ENCODE measurements at places on chromosomes 3 and 15.

DNA sequence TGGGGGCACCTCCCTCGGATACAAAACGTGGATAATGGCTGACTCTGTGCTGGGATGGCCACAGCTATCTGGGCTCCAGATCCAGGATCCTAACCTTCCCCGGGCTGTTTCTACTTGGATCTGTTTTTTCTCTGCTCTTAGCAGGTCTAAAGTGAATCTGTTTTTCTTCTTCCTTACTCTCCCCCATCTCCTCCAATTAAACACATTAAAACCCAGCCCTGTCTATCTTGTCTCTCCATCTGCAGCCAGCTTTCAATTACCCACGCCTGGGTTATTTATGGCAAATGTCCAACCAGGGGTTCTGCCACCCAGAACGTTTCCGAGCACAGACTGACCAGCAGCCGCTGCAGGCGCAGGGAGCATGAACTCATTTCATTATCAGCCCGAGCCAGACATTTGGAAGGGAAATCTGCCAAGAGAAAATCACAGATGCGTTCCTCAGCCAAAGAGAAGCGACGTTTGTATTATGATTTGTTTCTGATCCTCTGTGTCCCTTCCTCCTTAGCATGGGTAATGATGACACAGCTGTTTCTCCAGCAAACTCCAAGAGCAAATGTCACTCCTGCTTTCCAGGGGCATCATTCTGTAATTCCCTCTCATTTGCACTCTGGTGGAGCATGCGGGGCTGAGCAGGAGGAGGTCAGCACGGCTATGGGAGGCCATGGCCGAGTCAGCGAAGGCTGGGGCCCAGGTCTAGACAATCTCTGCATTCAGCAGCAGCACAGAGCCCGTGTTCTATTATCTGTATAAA, 42.0 kb downstream of the UMPS start:
- no peak for DNase-seq

DNA sequence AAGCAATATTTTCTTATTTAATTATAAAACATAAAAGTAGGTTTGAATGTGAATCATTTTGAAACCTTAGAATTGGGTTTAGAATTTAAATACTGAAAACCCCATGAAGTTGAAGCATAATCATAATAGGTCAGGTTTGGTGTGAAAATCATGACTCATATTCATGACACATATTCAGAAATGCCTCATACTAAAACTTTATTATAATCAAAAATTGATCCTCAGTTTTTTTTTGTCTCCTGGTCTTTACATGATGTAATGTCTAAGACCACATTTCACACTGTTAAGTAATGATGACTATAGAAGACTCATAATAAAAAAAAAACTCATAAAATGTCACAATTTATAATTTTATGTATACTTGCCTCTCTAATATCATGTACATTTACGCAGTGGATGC, 190.4 kb downstream of the FOXP1 start:
- DNase-seq = no peak

DNA sequence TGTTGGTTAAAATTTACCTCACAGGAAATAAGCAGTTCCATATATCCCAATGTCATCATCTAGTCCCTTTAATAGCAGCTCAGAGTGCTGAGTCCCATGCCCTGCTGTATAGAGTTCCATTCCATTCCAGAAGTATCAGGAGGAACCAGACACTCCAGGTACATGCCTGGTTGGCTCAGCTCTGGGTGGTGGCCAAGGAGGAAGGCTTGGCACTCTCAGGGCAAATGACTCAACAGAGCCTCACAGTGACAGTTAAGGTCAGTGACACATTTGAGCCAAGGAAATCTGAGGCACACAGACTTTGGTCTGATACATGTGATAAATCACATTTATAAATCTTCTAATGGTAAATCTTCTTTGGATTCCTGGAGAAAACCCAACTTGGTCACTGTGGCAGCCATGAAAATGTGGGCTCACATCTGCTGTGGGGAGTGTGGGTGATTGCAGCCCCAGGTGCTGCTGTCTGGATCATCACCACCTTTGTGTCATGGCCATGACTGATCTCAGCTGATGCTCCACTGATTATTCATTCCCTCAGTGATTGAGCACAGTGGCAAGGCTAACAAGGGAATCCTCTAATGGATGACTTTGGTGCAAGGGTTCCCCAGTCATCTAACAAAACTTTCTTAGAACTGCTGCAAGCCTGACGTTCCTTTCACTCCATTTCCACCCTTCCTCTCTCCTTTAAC, 9.3 kb downstream of the HHLA2 start:
- DNase-seq = no peak

DNA sequence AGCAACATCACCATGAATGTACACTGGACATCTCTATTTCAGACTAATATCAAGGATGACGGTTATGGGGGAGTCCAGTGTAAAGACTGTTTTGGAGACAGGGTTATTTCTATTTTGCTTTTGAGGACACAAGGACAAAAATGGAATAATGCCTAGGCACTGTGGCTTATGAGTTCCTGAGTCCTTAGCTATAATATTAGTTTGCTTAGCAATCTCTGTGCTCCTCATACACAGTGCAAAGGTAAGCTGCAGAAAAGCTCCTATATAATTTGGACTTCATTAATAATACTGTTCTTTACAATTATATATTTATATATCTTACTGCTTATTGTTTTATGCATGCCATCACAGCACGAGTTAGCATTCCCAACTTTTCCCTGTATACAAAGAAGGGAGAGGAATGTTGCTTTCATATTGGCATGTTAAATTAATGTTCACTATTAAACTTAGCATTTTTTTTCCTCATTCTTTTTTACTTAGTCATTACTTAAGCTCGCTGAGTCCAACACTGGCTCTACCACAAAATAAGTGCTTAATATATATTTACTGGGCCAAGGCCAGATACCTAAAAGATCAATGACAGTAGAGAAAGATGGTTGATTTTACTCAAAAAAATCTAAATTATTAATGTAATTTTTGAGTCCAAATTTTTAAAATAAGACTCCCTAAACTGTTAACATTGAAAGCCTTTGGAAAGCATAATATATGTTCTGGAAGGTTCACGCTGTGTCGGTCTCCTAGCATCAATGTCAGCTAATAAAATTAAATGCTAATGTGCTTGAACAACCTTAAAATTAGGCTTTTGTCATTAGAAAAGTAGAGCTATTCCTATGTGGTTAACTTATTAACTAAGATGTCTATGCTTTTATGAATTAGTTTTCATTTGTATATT, 13.8 kb downstream of the THBS1 start:
- no peak for DNase-seq

DNA sequence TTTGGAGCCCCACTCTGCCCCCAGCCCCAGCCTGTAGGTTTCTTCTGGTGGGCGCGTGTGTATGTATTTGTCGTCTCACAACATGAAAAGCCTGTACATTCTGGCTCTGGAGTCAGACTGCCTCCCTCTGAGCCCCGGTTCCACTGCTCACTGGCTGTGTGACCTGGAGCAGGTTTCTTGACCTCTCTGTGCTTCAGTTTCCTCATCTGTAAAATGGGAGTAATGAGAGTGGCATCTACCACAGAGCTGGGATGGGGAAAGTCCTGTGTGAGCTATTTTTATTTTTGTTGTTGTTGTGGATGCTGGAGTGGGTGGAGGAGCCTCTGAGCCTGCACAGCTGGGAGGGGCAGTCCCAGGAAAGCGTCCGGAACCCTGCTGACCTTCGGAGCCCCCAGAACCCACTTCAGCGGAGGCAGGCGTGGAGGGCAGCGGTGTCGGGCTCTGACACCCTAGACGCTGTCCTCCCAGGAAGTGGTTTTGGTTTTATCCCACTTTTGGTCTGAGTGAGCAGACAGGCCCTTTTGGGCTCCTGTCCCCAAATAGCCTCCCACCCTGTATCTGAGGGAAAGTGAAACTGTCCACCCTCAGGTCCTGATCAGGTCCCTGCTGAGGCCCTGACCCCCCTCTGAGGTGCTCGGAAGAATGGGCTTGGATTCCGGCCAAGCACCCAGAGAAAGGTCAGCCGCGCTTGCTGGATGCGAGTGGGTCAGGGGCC, 103.5 kb downstream of the CHSY1 start:
- DNase-seq = no peak

DNA sequence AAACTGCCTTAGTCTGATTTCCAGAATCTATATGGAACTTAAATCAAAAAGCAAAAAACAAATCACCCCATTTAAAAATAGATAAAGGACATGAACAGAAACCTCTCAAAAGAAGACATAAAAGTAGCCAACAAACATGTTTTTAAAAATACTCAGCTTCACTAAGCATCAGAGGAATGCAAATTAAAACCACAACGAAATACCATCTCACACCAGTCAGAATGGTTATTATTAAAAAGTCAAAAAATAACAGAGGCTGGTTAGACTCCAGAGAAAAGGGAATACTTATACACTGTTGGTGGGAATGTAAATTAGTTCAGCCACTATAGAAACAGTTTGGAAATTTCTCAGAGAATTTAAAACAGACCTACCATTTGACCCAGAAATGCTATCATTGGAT, 367.9 kb downstream of the ZIC4 start:
- DNase-seq = no peak

DNA sequence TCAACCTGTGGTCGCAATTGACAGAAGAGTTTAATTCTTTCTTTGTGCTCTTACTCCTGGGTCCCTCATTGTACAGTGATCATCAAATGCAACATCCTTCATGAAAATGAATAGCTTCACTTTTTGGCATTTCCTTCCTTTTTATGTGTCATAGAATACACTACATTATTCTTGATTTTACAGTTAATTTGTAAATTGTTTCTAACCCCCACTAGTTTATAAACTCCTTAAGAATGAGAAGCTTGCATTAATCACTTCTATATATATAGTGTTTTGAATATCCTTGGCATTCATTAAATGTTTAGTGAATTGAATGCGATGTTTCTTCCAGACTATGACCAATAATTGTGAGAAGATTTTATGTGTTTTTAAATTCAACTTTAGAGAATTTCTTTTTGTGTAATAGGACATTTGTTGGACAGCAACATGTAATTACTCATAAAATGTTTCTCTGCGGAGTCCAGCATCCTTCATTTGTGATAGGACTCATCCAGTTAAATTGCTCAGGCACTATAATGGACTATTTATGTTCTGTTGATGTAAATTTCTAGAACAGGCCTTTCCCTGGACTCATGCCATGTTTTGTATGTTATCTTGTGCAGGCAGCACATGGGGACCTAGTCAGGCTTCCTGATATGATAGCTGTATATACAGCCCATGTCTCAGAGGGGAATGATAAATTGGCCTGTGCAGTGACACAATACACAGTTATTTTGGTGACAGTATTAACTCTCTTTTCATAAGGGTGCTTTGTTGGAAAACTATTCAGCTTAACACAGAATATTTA, 51.3 kb downstream of the MBNL1 start:
- no peak for DNase-seq

DNA sequence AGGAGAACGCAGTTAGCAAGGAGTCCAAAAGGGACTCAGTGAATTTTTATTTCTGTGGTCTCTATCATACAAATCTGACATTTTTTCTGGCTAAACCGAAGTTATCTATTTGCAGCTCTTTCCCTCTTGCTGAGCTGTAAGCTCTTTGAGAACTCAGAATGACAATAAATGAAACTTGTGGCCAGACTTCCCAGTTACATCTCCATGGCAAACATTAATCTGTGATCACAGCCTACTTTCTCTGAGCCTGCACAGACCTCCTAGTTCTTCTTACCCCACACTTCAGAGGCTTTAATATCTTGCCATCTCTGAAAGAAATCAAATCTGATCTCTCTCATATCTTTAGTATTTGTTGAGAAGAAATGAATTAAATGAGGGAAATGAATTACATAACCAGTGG, 58.0 kb downstream of the PLD1 start:
- no peak for DNase-seq

GRCh38 chr15:42890161-42890913, 30.2 kb downstream of the TTBK2 start:
- DNase-seq = no peak

- no peak for DNase-seq
Measured at GRCh38 chr3:12943124-12944021, 102.0 kb upstream of the RPL32 start.

GRCh38 chr3:107627962-107628542, 105.3 kb downstream of the BBX start:
- DNase-seq = no peak

DNA sequence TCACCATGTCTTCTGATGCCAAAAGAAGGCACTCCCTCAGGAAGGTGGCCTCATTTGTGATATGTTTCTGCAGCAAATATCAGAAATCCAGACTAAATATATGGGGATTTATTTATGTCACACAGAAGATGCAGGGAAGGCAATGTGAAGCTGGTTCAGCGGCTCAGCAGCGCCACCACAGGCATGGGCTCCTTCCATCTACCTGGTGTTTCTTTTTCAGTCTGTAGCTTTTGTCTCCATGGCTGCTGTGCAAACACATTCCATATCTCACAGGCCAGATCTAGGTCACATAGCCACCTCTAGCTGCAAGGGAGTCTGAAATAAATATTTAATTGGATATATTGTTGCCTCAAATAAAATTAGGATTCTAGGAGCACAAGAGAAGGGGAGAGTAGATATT, 502.1 kb upstream of the IL12A start:
- DNase-seq = no peak

DNA sequence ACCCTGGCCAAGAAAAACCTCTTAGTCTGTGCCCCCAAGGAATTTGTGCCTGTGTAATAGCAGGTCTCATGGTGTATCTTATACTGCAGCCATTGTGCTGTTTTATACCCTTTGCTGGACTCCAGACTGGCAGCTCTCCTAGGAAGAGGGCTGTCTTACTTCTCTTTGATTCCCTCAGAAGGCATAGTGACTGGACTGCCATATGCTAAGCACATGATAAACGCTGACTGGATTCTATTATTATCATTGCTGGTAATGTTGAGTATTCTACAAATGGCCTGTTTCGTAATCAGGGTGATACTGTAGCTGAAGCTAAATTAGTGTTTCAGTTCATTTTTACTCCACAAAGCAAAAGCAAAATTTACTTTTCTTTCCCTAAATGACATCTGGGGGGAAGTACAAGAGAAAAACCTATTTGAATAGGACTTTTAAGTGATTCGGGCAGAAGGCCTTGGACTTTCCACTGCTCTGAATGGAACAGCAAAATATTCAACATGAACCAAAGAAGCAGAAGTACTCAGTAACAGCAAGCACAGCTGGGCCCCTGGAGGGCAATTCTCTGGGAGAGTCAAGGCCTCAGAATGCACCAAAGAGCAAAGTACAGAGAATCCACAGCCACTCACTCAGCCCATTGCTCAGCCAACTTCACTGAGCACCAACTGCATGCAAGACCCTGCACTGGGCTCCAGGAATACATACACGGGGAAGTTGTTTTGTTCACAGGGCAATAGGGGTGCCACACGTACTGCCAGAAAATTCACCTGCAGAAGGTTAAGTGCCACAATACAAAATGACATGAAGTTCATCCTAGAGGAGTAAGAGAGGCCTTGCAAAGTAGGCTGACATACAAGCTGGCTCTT, 7.9 kb upstream of the BCL2A1 start:
- no peak for DNase-seq

GRCh38 chr3:61192222-61192621, 59.0 kb downstream of the FHIT start:
- no peak for DNase-seq

- DNase-seq = no peak
Measured at GRCh38 chr3:163601426-163601825, 1476.9 kb downstream of the SI start.
